CD4-positive, alpha-beta T cell treated with Interleukin-21 for 1 hour (primary cell): ENCODE measurements at places on chromosomes 4 and X.

GRCh38 chr4:54077812-54078211 is 13.4 kb upstream of the CHIC2 start:
- DNase-seq, result no peak

DNA sequence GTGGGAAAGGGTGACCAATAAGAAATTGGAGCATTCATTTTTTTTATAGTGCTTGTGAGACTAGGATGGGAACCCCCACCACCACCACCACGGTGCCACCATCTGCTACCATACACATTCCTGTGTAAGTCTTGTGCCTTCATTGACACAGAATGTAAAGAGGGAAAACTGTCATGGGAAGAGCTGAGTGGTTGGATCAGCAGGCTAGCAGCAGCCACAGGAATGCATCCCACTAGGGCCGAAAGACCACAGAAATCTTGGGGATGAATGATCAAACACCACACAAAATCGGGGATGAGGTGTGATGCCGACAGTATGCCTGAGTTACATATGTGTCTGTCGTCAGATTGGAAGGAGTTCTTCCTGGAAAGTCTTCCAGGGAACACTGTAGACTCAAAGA is 69.2 kb downstream of the SRPX start:
- no peak for DNase-seq

- no peak for DNase-seq
Observed at GRCh38 chr4:70935038-70935695, 33.0 kb downstream of the MOB1B start.

GRCh38 chr4:7194251-7195140 is 2.2 kb downstream of the SORCS2 start:
- no peak for DNase-seq

DNA sequence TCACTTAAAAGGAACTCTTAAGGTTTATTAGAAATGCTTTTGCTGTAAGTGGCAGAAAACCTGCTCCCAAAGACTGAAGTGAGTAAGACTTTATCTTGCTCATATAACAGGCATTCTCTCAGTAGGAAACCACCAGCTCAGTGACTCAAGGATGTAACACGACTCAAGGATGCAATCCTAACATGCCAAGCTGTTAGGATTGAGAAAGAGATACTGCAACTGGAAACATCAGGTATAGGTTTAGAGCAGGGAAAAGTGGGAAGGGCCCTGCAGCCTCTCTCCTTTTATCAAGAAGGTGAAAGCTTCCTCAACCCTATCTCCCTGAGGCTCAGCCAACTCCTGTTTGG is 11.9 kb upstream of the SLC9A7 start:
- no peak for DNase-seq

DNA sequence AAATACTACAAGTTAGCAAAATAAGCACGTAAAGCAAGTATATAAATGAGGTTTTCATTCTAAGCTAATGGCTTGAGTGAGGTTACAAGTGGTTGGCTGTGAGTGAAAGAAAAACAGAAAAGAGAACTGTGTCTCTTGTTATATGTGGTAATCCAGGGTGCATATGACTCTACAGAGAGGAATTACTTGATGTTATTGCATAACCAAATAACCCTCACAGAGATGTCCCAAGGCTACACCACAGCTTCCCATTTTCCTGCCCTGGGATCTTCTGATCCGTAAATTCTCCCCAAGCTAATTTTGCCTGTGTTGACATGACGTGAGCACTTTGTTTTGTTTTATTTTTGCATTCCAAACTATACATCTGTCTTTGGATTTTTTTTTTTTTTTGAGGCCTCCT is 470.0 kb upstream of the INTU start:
- no peak for DNase-seq
